ENCODE measurements at places on chromosomes 3 and 15.

- peak; percentile 75 for DNase-seq
Measured at GRCh38 chr15:25903024-25903581, 40.0 kb upstream of the ATP10A start.

DNA sequence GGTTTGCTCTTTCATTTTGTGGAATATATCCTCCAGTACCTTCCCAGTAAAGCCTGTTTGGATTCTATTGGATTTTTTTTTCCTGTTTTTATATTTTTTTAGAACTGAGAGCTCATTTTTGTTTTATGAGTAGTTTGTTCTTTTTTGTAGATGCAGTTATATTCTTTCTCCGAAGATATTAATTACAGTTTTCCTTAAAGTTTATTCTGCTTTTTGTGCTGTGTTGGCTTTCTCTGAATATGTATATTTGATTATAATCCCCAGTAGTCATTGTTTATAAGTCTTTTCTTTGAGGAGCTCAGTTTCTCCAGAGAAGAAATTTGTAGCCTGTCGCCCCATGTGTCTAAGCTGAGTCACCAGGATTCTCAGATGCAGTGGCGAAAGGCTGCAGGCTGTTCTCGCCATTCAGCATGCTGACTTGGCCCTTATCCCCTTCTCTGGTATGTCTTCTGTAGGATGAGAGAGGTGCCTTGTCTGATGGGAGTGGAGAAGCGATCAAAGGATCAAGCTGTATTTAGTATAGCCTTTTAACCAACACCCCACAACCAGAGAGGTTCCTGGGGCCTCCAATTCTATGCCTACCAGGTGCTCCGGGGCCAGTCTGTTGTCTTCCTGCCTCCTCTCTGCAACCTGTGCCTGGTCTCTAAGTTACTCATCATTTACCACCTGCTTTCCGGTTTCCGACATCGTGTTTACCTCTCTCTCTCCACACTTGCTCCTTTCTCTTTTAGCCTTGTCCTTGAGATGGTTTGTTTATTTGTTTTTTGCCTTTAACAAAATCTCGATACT, 31.7 kb upstream of the MFSD1 start:
- DNase-seq: peak; percentile 46

DNA sequence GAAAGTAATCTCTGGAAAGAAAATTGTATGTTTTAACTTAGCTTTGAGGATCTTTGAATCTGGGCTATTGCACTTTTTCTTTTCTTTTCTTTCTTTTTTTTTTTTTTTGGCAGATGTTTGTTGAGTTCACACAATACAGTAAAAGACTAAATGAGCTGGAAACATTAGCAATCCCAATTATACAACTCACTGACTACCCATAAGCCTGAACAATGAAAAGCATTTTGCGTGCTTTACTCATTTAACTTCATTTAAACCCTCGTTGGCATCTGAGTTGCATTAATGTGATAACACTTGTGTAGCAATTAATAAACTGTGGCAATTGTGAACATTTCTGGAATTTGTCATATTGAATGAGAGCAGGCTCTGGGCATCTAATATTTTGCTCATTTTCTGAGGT, 269.4 kb upstream of the RBMS3 start:
- DNase-seq: no peak

DNA sequence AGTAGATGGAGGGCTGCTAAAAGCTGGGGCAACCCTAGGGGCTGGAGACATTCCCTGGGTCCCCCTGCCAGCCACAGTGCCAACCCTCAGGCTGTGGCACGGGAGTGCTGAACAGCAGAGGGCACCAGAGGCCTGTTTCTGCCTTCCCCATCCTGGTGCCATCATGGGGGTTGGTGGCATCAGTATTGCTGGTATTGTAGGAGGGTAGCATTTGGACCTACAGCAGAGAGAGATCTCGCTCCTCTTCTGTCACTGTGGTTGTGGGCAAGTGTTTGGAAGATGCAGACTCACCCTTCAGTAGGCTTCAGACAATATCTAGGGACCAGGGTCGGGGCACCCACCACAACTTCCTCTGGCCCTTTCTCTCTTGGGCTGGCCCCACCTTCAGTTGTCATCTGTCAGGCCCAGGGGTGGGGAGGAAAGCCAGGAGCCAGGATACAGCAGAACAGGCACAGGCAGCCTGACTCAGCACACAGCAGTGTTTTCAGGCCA, 123.5 kb downstream of the RPLP1 start:
- peak; percentile 56 for DNase-seq

GRCh38 chr3:151171145-151171757, 31.8 kb downstream of the GPR171 start:
- DNase-seq: peak; percentile 72

DNA sequence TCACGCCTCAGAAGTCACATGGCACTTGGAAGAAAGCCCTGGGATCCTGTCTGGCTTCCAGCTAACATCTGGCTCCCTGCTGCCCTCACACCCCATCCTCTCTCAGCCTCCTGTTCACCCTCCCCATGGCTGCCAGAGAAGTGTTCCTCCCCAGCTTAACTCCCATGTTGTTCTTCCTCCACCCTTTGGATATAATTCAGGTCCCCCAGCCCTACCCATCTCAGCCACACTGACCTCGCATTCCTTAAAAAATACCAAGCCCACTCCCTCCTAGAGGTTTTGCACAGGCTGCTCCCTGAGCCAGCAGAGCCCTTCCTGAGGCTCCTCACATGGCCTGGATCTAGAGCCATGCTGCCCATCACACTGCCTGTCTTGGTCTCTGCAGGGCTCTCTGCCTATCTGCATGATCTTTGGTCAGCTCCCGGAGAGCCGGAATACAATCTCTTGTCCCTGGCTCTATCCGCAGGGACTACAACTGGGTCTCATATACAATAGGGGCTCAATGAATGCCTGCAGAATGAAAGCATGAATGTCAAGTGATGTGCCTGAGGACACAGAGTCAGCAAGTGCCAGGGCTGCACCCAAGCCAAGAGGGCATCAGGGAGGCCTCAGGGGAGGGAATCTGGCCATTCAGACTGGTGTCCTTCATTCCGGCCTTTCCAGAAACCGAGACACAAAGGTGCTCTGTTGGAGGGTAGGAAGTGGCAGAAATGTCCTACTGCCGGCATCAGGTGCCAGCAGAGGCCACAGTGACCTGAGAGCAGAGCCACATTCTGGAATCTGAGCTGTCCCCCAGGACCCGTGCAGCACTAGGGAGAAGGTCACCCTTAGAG, 3.8 kb upstream of the TKT start:
- DNase-seq: no peak

DNA sequence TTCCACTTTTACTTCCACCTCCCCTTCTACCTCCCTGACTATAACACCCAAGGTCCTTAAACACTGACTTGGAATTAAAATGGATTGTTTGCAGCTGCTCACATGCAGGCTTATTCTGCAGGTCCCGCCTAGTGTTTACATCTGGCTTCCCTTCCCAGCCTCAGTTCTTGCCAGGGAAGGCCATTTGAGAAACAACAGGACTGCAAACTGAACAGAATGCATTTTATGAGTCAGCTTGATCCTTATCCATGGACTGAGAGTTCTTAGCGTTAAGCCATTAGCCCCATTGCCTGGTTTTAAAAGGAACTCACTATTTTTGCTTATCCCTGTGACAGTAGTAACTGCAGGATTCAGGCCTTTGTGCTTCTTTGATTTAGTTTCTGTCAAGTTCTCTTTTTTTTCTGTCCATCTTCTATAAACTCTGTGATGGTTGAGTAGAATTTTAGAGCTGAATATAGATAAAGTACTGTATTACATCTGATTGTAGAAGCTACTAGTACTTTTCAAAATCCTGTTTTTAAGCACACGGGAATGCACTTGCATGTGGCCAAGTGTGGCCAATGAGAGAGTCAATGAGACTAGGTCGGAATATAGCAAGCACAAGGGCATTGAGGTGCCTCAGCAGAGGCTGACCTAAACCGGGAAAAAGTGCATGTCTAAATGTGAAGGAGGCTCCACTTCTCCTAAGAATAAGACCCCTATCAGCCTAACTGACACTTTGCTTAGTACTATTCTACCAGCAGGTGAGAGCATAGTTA, 106.4 kb downstream of the TUSC7 start:
- DNase-seq: no peak

- no peak for DNase-seq
Measured at GRCh38 chr3:195451373-195452015, 8.7 kb upstream of the ACAP2 start.

GRCh38 chr3:147730284-147730683, 321.1 kb downstream of the ZIC1 start:
- no peak for DNase-seq

GRCh38 chr15:74239051-74239705, 3.1 kb downstream of the CCDC33 start:
- no peak for DNase-seq

DNA sequence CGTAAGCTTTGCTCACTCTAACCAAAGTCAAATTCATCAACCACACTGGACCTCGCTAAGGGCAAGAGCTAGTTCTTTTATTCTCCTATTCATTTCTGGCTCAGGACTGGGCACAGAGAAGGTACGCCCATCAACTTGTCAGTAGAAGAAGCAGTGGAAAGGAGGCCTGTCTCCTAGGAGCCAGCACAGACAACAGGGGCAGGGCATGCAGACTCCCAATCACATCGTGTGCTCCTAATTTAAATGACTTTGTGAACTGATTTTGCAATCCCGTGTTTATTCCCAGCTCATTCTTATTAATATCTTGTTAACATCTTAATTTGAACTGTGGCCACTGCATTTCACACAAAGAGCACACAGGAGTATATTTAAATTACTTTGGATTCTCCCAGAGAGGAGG, 161.1 kb upstream of the BCL6 start:
- DNase-seq: no peak

DNA sequence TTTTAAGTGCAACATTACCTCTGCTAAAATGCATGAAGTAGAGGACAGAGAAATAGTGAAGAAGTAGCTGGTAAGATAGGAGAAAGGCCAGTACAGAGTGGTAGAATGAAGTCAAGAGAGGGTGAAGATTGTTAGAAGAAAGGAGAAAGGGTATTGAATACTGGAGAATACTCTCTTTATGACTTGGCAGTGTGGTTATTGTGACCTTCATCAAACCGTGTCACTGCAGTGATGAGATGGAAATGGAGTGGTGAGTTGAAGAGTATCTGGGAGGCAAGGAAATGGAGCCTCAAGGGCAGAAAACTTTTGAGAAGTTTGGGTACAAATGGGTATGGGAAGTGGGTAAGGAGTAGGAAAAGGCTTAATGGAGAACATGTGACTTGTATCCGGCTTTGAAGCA, 24.7 kb downstream of the MINDY2 start:
- DNase-seq: no peak

DNA sequence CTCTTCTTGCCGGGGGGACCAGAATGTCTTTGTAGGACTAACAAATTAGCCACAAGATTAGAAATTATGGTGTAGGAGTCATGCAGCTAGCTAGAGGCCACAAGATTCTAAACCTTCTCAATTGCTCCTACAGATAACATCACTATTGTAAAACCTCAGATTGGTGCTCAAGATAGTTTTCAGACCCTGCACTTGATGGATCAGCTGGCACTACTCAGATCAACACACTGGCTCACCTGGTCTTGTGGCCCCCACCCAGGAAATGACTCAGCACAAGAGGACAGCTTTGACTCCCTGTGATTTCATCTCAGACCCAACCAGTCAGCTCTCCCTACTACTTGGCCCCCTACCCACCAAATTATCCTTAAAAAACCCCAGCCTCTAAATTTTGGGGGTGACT, 124.1 kb upstream of the RASGRP1 start:
- no peak for DNase-seq

- DNase-seq: no peak
Measured at GRCh38 chr3:190051641-190052040, 69.1 kb downstream of the P3H2 start.

DNA sequence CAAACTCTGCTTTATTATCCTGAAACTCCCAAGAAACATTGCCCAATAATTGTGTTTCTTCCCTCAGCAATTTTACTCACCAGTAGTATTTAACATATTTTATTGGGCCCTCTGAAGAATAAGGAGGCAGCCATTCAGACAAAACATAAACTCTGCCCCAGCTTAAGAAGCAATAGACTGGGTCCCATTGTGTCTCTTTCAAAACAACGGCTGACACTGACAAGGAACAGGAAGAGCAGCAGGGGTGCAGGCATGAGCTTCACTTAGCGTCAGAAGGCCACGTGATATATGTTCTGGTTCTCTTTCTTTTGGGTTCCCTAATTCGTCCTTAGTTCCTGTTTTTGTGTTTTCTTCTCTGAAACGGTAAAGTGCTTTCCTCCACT, 242.3 kb downstream of the FHIT start:
- DNase-seq: no peak

GRCh38 chr15:31277335-31278060, 49.1 kb upstream of the KLF13 start:
- DNase-seq: no peak

GRCh38 chr15:61769557-61769956, 290.7 kb downstream of the VPS13C start:
- no peak for DNase-seq

DNA sequence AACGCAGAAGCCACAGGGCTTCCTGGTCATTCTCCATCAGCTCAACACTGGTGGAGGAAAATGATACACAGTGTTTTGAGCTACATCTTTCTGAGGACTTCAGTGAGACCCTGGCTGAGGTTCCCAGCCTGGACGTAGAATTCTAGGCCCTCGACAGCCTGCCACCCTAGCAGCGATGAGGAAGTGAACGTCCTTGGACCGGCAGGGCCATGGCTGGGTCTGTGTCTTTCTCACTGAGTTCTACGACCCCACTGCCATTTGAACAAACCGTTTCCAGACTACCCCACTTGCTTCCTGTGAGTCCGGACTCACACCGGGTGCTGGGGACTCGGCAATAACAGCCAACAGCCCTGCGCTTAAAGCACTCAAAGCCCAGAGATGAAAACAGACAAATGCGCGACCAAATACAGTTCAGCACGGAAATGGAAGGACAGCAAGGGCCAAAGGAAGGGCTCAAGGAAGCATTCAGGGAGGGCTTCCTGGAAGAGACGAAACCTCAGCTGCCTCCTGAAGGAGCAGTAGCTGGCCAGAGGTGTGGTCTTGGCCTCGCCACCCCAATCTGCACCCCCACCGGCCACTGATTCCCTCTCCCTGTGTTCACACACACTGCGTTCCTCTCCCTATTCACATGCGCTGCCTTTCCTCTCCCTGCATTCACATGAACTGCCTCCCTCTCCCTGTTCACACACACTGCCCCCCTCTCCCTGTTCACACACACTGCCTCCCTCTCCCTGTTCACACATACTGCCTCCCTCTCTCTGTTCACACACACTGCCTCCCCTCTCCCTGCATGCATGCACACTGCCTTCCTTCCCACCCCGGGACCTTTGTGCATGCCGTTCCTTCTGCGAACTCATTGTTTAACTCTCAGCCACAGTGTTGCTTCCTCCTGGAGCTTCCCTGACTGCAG, 136.3 kb upstream of the PRR20G start:
- no peak for DNase-seq

GRCh38 chr3:194777729-194778128, 92.0 kb downstream of the FAM43A start:
- DNase-seq: no peak

- DNase-seq: no peak
Measured at GRCh38 chr3:163561151-163561550, 1517.1 kb downstream of the SI start.

DNA sequence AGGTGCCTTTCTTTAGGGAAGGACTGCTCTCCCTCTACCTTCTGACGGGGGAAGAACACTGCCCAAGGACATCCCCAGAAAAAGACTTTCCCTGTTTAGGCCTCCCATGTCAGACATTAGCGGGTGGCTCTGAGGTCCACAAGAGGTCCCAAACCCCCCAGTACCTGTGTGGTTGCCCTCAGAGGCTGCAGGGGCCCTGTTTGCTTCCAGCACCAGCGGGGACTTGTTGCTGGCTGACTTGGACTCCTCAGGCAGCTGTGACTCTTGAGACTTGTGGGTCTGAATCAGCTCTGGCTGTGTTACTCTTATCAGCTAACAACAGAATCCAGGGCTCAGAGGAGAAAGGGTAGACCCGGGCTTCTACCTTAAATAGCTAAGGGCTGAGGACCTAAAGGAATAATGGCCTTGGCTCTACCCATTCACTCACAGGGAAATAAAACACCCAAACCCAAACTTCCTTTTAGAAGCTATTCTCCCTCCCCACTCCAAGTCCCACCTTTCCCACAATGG, 39.2 kb downstream of the SEMA3G start:
- DNase-seq: no peak
